ENCODE measurements at places on chromosomes 5 and 9. TPM values are rescaled to one million over a fixed set of nuclear protein-coding genes. Genes with fewer than 3 reads are reported as not detected.

The TBC1D9B gene
- total RNA-seq, result 138 TPM

The IL7R gene
- 0.54 TPM for total RNA-seq

The IDNK gene
- 3.9 TPM for total RNA-seq

GRCh38 chr9:99873531-99873930 lies 32.9 kb upstream of the STX17 start:
- no peak for DNase-seq
- H3K27ac ChIP-seq, result no peak overlapping the region
- no peaks in the 10 kb centered on the region for H3K27me3 ChIP-seq

GRCh38 chr5:95331358-95331757 lies 46.5 kb upstream of the MCTP1 start:
- H3K27me3 ChIP-seq, result peaks cover 4% of the 10 kb centered on the region
- DNase-seq, result no peak
- H3K36me3 ChIP-seq, result no peaks in the 10 kb centered on the region
- H3K4me1 ChIP-seq, result no peaks in the 10 kb centered on the region
- no peak overlapping the region for H3K4me3 ChIP-seq

DNA sequence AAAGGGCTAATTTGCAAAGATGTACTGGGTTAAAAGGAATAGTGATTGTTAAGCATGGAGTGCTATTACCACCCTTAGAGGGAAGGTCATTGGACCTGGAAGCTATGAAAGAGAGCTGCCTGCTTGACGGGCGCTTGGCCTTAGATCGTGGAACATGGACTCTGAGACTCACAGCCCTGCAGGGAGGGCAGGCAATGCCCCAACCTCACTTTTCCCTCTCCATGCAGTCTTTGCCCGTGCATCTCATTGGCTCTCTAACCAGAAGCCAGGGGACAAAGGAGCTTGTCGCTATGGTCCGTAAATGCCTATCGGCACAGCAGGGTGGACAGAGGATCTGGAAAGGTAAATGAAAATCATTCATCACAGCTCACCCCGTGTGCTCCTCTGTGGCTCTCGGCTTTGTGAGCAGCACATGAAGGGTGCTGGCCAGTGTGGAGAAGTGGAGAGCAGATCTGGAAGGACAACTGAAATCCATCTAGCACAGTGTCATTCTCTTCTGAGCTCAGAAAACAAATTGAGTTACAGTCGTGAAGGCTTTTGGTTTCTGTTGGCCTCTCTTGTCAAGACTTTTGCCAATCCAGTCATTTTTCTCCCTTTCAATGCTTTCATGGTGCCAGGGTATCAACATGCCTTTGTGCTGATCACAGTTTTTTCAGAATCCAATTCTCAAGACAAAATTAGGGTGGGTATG lies 186.2 kb downstream of the SNX18 start:
- H3K27ac ChIP-seq, result peak overlapping the region; percentile 58
- no peak overlapping the region for H3K4me3 ChIP-seq
- H3K27me3 ChIP-seq, result no peaks in the 10 kb centered on the region
- peaks cover 41% of the 10 kb centered on the region for H3K4me1 ChIP-seq
- no peaks in the 10 kb centered on the region for H3K36me3 ChIP-seq
- no peak for DNase-seq

DNA sequence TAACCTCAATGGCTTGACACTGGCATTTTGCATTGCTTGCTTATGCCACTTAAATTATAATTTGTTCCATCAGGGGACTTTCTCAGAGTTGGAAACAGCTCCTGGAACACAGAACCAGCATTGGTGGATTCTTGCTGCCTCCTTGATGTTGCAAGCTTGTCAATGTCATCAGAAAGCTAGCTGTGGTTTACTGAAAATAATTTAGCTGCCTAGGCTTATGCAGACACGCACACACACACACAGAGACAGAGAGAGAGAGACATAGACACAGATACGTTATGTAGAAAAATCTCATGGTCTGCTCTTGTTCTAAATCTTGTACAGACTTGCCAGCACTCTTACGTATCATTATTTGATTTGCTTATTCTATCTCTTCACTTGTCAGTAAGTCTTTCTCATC lies 78.0 kb downstream of the HMHB1 start:
- H3K27me3 ChIP-seq, result peaks cover 3% of the 10 kb centered on the region
- H3K27ac ChIP-seq, result no peak overlapping the region
- peaks cover 10% of the 10 kb centered on the region for H3K4me1 ChIP-seq
- no peak overlapping the region for H3K4me3 ChIP-seq
- no peaks in the 10 kb centered on the region for H3K36me3 ChIP-seq

GRCh38 chr9:127161081-127161624 lies 38.7 kb upstream of the ANGPTL2 start:
- no peak overlapping the region for H3K4me3 ChIP-seq
- peaks cover 20% of the 10 kb centered on the region for H3K4me1 ChIP-seq
- DNase-seq, result no peak

GRCh38 chr5:124419531-124419930 lies 326.9 kb downstream of the ZNF608 start:
- H3K27ac ChIP-seq, result no peak overlapping the region
- DNase-seq, result no peak
- H3K4me1 ChIP-seq, result no peaks in the 10 kb centered on the region
- H3K36me3 ChIP-seq, result no peaks in the 10 kb centered on the region
